ENCODE measurements at places on chromosomes 11 and 22.
A peak's percentile ranks its signal among the peaks of the same experiment; 100 is the strongest.

DNA sequence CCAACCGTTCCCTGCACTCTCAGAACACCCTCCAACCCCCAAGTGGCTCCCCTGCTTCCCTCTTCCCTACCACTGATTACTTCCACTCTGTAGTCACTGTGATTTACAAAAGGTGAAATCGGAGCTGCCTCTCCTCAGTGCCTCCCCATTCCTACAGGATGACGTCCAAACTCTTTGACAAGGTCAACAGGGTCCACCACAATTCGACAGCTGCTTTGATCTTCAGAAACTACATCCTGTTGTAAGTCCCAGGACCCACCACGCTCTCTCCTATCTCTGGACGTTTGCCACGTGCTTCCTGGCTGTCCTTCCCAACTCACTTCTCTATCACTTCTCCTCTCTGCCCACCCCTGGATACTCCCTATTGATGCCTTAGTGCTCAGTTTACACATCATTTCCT is 85.0 kb upstream of the EIF3D start:
- DNase-seq = no peak

GRCh38 chr11:127110542-127110941 is 110.0 kb upstream of the KIRREL3 start:
- no peak for DNase-seq

DNA sequence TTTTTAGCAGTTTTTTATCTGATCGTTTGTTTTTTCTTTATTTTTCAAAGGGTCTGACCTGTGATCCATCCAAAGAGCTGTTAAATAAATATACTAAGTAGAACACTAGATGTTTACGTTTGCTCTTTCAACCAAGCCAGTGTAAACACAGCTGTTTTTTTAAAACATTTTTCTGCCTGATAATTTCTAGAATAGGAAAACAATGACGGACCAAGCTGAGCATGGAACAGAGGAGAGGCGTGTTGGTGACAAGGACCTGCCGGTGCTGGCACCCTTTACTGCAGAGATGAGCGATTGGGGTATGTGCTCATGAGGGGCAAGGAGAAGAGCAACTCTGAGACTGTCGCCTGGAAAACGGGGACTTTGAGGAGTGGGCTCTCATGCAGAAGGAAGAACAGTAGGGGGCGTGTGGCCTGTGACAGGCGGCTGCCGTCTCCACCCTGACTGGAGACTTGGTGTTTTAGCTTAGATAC is 28.6 kb upstream of the PANX2 start:
- no peak for DNase-seq

DNA sequence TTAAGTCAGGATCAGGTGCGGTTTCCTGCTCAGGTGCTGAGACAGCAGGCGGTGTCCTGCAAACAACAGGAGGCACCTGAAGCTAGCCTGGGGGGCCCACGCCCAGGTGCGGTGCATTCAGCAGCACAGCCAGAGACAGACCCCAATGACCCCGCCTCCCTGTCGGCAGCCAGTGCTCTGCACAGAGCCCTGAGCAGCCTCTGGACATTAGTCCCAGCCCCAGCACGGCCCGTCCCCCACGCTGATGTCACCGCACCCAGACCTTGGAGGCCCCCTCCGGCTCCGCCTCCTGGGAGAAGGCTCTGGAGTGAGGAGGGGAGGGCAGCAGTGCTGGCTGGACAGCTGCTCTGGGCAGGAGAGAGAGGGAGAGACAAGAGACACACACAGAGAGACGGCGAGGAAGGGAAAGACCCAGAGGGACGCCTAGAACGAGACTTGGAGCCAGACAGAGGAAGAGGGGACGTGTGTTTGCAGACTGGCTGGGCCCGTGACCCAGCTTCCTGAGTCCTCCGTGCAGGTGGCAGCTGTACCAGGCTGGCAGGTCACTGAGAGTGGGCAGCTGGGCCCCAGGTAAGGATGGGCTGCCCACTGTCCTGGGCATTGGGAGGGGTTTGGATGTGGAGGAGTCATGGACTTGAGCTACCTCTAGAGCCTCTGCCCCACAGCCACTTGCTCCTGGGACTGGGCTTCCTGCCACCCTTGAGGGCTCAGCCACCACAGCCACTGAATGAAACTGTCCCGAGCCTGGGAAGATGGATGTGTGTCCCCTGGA is at the start of gene MYO7A:
TSS of gene MYO7A (plus strand) at position 327 of the 772 bp plus-strand sequence. CDS start 2,389 bp downstream, outside the sequence.
- DNase-seq = no peak

DNA sequence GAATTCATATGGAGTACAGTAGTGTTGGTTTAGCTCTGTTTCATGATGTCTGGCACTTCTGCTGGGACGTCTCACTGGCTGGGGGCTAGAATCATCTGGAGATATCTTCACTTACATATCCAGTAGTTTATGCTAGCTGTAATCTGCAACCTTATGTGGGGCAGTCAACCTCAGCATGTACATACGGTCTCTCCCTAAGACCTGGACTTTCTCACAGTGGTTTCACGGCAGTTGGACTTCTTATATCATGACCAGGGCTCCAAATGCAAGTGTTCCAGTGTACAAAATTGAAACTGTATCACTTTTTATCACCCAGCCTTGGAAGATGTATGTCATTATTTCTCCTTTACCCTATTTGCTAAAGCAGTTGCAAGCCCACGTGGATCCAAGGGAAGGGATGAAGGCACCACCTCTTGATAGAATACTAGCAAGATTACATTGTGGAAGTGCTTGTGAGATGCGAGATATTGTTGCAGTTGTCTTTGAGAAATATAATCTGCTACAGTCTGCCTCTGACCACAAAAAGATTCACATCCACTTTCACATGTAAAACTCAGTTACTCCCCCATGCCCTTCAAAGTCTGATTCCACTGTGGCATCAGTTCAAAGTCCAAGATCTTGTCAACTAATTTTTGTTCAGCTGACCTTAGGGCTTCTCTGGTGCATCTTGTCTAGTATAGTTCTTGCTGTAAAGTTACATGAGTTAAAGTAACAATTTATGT is 316.6 kb upstream of the NCAM1 start:
- DNase-seq = no peak

DNA sequence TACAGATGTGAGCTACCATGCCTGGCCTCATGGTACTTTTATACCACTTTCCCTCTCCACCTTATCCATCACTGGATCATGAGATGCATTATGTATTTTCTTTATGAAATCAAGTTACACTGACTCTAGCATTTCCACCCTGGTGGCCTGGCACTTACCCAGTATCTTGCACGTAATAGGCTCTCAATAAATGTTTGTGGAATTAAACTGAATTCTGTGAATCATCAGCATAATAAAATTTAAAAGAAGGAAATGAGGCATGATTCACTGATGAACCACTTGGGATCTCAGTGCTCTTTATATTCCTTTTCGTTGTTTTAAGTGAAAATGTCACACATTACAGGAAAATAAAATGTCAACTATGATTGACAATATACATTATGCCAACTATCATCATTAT is 25.1 kb downstream of the ADM start:
- peak; percentile 85 for DNase-seq

DNA sequence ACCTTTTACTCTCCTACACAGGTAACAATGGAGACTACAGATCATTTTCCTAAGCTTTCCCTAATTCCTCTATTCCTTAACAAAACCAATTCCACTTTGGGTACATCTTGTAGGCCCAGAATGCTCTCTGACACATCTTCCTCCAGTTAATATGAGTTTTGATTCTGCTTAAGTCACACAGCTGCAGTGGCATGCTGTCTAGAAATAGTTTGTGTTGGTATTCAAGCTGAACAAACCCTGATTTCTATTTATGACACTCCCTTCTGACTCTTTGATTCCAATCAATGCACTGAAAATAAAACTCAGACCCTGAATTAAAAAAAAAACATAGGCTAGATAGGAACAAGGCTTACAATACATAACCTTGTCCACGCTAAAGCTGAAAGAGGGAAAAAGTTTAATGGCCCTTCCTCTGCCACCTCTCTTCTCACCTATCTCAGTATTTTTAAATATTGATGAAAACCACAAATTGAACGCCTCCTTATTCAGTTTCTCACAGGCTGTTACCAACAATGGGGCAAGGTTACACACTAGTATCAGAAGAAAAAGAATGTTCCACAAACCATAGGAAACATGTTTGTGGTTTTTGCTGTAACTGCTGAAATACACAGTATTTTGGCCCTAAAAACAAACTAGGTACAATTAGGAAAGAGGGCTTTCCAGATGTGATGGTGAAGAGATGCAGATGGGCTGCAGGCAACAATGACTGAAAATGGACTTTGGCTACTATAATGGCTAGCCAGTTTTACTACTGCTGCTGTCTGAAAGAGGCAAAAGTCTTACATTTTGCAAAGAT is 35.7 kb upstream of the GAB2 start:
- no peak for DNase-seq

DNA sequence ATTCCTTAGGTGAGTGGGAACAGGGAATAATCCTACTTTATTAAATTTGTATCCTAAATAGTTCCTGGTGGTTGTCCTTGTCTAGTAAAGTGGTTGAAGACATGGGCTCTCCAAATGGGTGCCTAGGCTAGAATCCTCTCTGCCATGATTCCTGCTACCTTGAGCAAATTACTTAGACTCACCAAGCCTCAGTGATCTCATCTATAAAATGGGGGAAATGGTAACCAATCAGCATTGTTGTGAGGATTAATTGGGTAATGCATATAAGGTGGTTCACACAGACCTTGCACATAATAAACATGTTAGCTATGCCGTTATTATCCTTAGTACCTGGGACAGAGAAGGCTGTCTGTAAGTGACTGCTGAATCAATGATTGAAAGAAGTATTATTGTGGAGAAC is 109.9 kb downstream of the FAR1 start:
- DNase-seq = no peak

DNA sequence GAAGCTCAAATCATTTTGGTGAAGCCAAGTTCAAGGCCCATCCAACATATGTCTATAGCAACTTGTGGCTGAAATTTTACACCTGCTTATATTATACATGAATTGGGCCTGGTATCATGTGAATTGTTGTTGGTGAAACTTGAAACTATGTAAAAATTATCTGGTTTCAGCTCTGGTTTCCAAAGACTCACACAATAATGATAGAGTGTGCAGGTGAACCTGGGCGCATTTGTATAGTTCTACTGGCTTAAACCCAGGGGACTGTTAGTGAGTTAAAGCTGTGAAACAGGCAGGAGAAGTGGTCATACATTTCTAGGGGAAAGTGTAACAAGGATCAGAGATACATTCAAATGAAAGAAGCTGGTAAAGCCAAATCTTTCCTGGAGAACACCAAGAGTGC is 627.3 kb downstream of the METTL15 start:
- no peak for DNase-seq

- DNase-seq = peak; percentile 27
Measured at GRCh38 chr22:31970490-31971444, 26.4 kb downstream of the YWHAH start.
